ENCODE measurements at places on chromosomes 16 and 17.
A peak's percentile ranks its signal among the peaks of the same experiment; 100 is the strongest.

- peak; percentile 81 for DNase-seq
Measured at GRCh38 chr17:82193520-82194220, 19.0 kb downstream of the CCDC57 start.

DNA sequence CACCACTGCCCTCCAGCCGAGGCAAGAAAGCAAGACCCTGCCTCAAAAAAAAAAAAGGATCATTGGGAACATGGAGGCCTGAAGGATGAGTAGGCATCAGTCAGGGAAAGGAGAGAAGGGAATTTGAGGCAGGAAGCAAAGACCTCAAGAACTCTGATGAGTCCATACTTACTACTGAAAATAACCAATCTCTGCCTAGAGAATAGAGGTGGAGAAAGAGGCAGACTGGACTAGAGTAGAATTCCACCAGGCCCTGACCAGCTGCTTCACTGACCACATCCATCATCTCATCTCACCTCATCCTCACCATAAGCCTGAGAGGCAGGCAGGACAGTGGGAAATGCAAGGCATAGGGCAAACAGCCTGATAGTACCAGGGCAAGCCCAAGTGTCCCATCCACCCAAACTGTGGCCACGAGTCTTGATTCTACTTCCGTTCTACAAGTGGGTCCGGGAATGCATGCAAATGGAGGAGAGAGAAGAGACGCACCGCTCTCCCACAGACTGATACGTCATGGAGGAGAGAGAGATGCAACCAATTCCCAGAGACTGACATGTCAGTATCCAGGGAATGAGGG, 17.1 kb downstream of the ANKRD11 start:
- DNase-seq = no peak

GRCh38 chr17:48804936-48805411, 12.1 kb downstream of the TTLL6 start:
- DNase-seq = peak; percentile 67

DNA sequence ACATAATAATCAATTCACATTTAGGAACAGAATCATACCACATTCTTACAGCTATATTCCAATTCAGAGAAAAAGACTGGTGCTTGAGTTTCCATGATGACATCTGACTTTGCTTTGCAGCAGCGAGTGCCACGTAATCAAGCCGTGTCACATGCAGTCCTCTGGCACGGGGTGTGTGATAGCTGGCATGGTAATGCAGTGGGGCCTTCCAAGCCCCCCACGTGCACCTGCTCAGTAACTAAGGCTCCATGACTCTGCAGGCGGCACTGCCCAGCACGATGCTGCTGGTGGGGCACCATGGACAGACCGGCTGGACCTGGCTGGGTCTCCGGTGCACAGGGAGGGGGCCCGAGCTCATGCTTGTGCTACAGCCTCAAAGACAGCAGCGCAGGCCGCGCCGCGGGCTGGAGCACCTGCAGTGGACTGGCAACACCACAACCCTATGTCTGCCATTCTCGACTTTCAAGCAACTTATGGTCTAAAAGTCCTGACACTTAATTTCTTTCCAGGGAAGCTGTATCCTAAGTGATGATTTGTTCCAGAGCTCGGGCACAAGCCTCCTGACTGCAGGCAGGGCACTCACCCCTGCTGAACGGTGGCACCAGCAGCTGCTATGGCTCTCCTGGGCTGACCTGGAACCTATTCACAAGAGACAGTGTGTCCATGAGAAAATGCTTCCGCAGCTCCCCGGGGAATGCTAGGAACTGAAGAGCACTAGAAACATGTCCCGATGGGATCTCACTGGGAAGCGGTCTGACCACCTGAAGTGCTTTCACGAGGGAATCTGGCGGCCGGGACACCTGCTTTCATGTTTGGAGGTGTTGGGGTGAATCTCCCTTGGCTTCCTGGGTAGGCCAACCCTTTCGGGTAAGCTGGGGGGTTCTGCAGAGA, 99.5 kb upstream of the DNAH17 start:
- no peak for DNase-seq

- DNase-seq = no peak
Measured at GRCh38 chr17:59892251-59892923, 356 bp downstream of the TUBD1 start.

DNA sequence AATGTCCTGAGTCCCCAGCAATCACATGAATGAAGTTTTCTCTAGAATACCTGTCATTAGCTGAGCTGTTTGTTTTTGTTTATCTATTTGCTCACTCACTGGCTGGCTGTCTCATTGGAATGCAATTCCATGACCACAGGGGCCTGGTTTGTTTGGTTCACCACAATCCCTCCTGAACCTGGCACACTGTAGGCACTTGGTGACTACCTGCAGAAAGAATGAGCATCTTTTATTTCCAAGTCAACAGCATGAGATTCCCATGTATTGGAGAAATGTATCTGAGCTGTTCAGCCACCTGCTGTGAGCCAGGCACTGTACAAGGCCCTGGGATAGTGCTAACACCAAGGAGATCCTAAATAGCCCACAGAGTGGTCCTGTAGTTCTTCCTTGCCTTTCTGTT, 345.1 kb downstream of the XYLT1 start:
- DNase-seq = no peak

GRCh38 chr17:52276381-52277008, 118.0 kb upstream of the CA10 start:
- DNase-seq = no peak

DNA sequence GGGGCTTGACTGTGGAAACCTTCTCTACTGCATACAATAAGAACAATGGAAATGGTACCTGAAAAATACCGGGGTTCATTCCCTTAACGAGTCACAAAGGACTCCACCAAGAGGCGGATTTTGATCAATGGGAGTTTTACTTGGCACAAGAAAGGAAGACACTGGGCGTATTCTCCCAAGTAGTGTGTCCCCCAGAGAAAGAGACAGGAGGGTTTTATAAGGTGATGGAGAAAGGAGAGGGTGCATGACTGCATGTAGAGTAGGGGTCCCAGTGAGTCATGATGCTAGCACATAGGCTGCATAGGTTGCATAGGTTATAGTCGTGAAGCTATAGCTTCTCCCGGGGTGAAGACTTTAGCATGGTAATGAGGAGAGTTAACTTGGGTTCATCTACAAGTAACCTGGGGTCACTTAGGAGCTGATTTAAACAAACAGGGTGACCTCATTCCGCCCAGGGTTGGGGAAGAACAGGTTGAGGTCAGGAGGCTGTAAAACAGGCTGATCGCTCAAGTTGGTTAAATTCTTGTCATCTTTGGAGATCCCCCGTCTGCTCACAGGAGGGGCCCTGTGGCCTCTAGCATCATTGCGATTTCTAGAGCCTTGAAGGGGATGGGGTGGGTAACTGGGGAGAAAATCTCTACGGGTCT, 1.5 kb downstream of the MPV17L start:
- no peak for DNase-seq

GRCh38 chr16:65932350-65933072, 434.0 kb upstream of the CDH5 start:
- no peak for DNase-seq

DNA sequence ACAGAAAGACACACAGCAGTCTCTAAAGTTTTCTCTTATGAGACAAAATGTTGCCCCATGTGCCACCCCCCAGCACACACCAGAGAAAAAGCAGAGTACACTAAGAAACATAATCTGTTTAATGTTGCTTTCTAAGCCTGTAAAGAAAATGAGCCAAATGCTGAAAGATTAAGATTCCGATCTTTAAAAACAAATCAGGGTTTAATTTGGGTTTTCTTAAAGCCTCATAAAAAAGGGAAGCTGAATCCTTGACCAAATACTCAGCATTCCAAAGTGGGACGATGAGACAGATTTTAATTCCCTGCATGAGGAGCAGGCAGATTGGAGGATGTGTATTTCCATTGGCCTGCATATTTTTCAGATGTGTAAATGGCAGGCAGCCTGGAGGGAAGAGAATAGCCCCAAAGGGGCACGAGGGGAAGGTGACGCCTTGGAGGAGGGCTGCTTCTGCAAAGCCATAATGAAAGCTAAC, 118.4 kb downstream of the COPRS start:
- DNase-seq = no peak

GRCh38 chr17:55687037-55687436, 35.6 kb downstream of the TMEM100 start:
- no peak for DNase-seq

DNA sequence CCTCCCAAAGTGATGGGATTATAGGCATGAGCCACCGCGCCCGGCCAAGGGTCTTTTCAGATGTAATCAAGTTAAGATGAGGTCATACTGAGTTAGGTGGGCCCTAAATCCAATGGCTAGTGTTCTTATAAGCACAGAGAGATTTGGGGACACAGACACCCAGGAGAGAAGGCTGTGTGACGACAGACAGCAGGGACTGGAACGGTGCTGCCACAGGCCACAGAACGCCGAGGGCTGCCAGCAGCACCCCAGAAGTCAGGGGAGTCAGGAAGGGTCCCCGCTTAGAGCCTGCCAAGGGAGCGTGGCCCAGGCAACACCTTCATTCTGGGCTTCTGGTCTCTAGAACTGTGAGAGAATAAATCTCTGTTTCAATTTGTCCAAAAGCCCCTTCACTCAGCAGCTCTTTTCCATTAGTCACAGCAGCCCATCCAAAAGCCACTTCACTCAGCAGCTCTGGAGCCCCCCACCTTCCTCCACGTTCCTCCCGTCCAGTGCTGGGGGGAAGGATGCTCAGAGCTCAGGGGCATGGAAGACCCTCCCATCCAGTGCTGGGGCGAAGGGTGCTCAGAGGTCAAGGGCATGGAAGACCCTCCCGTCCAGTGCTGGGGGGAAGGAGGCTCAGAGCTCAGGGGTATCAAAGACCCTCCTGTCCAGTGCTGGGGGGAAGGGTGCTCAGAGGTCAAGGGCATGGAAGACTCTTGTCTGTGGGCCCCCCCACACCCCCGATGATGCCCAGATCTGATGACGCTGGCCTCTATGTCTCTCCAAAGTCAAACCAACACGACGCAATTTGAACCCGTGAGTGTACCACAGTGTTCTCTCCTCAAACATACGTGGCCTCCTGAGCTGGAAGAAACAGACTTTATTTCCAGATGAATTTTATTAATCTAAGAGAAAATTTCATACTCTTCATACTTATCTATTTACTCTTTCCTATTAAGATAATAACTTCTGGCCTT, 11.9 kb downstream of the RAB40B start:
- DNase-seq = peak; percentile 35

DNA sequence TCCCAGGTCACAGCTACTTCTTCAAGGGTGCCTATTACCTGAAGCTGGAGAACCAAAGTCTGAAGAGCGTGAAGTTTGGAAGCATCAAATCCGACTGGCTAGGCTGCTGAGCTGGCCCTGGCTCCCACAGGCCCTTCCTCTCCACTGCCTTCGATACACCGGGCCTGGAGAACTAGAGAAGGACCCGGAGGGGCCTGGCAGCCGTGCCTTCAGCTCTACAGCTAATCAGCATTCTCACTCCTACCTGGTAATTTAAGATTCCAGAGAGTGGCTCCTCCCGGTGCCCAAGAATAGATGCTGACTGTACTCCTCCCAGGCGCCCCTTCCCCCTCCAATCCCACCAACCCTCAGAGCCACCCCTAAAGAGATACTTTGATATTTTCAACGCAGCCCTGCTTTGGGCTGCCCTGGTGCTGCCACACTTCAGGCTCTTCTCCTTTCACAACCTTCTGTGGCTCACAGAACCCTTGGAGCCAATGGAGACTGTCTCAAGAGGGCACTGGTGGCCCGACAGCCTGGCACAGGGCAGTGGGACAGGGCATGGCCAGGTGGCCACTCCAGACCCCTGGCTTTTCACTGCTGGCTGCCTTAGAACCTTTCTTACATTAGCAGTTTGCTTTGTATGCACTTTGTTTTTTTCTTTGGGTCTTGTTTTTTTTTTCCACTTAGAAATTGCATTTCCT, 3.4 kb upstream of the LPCAT2 start:
- no peak for DNase-seq

DNA sequence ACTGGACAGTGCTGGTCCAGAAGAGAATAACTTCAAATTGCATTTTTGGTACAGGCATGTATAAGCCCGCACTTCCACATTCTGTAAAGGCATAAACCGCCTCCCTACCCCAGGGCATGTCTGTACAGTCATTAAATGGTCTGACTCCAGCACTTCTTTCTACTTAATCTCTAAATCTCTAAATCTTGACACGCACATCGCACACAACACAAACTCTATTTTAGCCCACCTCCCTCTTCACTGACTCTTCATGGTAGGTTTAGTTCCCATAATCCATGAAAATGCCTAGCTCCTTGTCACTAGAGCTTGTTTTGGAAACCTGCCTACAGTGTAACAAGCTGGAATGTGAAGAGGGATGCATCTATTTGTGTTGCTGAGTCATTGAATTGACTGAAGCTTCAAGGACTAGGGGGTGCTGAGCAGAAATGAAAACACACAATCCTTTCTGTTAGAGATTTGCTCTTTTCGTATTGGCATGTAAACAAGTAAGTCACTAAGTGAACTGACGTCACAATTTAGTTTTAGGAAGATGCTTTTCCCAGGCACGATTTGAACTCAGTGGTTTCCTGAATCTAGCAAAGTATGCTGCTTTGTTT, 1.6 kb upstream of the DUSP14 start:
- DNase-seq = no peak

GRCh38 chr17:40597156-40597555, 31.9 kb upstream of the CCR7 start:
- no peak for DNase-seq

GRCh38 chr16:85390511-85391174, 222.5 kb upstream of the GSE1 start:
- peak; percentile 84 for DNase-seq

DNA sequence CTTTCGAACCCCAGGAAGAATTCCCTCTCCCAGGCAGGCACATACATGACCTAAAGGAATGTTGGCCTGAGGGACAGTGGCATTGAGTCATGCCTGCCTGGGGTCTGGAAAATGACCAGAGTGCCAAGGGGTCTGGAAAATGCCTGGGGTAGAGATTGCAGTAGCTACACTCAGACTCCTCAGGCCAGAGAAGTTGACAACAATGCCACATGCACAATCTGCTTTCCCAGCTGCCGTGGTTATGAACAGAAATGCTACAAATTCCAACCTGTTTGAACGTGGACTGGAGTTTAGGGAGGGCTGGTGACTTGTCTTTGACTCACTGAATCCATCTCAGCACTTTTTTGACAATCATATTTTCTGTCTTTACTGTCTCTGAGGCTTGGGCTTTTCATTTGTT, 250.0 kb downstream of the ABCC12 start:
- no peak for DNase-seq

Measured in mucosa of descending colon (tissue), 3 donors.